NCI-H2107 (cell line): ENCODE measurements at places on chromosomes 3 and 15.

- no peak for DNase-seq
Observed at GRCh38 chr3:8845641-8846040, 76.2 kb upstream of the OXTR start.

DNA sequence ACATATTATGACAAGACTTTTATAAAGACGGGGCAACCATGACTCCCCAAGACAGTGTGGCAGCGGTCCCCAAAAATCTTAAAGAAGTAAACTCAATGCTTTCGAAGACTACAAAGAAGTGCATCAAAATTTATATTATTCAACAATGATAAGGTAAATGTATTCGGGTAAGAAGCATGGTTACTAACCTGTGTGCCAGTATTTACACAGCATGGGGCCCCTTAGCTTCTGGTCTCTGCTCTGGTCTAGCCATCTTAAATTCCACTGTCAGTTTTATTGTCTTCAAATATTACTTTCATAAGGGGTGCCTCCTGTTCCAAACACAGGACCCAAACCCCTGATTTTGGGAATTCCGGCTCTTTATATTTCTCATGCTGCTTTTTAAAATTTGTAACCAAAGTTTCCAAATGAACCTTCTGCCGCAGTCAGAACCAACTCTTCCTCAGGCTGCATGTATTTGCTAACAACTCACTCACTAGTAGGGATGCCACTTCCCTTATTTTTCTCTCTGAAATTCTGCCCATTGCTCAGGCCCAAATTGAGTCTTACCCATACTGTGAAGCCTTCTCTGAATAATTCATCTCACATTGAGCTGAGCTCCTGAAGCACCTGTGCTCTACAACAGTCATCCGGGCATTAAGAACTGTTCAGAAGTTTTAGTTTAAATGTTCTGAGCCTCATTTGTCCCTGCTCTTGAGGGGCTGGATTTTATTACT, 1.2 kb downstream of the TTC23 start:
- DNase-seq, result no peak

GRCh38 chr15:38454696-38455090, 766 bp downstream of the FAM98B start:
- no peak for DNase-seq

DNA sequence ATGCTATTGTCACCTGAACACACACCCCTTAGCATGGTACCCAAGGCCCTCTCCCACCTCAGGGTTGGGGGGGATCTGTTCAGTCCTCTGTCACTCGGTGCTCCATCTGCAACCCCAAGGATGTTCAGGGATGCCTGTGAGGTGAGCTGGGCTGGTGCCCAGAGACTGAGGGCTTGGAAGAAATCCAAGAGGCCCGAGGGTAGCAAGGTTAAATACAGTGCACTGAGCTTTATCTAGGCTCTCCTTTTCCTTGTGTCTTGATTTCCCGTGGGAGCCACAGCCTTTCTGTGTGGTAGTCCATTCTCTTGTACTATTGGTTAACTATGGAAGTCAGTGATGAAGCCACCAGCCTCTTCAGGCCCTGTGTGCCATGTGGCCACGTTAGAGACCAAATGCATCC, 18.7 kb upstream of the WNT5A start:
- DNase-seq, result no peak

DNA sequence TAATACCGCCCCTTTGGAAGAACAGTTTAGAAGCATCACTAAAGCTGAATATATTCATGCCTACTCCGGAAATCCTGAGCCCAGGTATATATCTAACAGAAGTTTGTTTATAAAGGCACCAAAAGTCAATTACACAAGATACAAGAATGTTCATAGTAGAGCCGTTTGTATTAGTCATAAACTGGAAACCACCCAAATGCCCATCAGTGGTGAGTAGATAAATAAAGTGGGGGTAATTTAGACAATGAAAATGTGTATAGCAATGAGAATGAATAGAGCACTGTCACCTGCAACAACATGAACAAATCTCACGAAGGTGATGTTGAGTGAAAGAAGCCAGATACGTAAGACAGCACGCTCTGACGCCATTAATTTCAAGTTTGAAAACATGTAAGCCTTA, 68.3 kb upstream of the GLCE start:
- DNase-seq, result no peak

GRCh38 chr15:51888593-51889195, 59.2 kb downstream of the TMOD3 start:
- no peak for DNase-seq

- no peak for DNase-seq
Observed at GRCh38 chr3:187288855-187289605, 2.5 kb downstream of the MASP1 start.

DNA sequence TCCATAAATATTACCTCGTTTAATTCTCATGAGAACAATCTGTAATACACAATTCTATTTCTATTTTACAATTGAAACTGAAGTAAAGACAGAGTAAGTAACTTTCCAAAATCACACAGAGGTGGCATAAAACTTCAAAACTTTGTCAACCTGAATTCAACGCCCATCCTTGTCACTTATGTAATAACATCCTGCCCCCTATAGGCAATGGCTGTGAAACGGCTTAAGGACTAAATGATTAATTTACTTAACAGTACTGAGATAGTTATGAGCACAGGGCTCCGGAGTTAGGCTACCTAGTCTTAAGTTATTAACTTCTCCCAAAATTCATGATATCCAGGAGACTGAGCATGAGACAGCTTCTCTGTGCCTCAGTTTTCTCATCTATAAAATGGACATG, 293.1 kb upstream of the CHRM5 start:
- DNase-seq, result no peak

DNA sequence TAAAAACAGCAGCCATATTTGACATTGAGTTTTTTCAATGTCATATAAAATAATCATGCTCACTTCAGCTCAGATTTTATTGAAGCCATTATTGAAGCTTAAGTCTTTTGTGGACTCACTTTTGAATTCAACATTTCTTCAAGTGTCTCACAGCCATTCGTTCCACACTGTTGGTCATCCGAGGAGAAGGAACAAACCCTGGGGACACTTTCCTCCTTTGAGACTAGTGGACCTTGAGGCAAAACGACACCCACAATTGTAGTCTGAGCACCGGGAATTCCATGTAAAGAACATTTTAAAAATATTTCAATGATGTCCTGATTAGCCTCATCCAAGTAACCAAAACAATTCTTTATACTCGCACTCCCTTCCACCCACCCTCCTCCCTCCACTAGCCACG, 174.7 kb downstream of the CD47 start:
- no peak for DNase-seq

GRCh38 chr15:53522991-53523390, 236.5 kb downstream of the WDR72 start:
- no peak for DNase-seq

DNA sequence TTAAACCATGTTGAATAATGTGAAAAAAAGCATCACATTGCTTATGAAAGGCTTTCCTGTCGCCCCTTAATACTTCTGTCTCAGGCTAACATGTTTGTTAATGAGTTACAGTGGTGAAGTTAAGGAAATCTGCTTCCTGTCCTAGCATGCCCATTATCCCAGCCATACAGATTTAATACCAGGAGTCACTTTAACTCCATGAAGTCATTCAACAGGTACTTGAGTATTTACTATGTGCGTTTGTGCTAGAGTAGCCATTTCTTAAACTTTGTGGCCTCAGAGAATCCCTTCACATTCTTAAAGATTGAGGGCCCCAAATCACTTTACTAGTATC, 10.1 kb upstream of the SETD5 start:
- DNase-seq, result no peak

DNA sequence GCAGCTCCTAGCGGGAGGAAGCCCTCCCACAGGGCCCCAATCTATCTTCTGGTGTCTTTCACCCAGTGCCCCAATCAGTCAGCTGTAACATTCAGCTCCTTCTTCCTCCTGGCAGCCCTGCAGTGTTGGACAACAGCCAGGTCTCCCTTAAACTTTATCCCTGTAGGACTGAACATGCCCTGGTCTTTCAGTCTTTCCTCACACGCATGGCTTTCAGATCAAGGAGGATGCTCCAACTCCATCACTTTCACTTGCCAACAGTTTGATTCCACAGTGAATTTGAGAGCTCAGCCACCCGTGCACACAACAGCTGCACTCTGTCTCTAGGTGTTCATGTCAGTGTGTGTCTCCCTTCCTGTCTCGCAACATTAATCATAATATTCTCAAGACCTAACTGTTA, 28.5 kb upstream of the LRRC34 start:
- DNase-seq, result no peak

DNA sequence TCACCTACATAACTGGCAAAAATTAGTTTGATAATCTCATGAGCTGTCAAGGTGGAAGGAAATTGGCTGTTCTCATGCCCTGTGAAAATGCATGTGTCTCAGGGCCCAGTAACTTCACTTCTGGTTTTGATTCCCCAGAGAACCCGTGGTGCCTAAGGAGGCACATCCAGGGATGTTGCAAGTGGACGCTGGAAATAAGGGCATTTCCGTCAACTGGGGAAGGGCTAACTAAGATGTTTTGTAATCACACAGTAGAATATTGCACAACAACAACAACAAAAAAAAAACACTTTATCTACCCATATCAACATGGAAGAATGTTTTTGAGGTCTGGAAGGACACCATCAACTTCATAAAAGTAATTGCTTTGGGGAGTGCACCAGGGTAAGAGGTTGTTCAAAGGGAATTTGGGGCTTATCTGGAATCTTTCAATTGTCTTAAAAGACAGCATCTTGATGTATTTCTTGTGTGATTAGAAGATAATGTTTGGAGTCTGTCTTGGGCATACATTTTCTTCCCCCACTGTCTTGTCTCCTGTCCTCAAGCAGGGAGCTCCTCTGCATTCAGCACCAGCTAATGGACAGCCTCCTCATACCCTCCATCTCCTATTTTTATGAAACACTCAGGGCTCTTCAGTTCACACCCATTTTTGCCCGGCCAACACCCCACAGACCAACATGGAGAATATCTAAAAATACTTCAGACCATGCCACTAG, 37.2 kb upstream of the PRR20G start:
- no peak for DNase-seq

- DNase-seq, result no peak
Observed at GRCh38 chr15:56383010-56383409, 17.8 kb downstream of the TEX9 start.

GRCh38 chr3:143612541-143612940, 235.7 kb downstream of the SLC9A9 start:
- DNase-seq, result no peak

GRCh38 chr3:32383136-32383711, 8.4 kb upstream of the CMTM7 start:
- no peak for DNase-seq

DNA sequence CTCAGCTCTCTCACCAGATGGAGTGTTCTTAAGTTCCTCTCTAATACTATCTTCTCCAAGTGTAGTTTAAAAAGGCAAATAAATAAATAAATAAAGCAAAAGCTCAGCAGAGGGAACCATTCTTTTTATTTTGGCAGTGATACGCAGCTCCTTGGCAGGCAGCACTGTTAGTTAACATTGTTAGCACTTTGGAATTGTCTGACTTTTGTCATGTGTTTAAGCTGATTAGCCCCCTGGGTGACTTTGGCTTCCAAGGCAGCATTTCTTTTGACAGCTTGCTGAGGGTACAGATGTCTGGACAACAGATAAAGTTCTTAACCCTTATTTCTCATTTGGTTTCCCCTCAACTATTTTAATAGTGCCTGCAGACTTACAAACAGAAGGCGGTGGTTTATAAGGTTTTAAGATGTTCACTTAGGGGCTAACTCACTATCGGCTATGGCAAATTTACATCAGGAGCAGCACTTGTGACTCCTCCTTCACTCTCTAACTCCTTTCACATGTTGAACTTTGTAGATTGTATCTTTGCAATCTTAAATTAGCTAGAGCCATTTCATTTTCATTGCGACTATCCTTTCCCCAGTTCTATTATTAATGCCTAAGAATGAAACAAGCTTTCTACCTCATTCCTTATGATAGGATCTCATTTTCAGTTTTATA, 213.4 kb downstream of the ZBBX start:
- DNase-seq, result no peak

GRCh38 chr15:31228980-31229826, 97.4 kb upstream of the KLF13 start:
- no peak for DNase-seq

GRCh38 chr15:72382146-72382545, 6.3 kb upstream of the HEXA start:
- DNase-seq, result no peak

GRCh38 chr15:60647246-60647645, 168.3 kb upstream of the ICE2 start:
- no peak for DNase-seq

- no peak for DNase-seq
Observed at GRCh38 chr3:184546252-184546651, 15.3 kb upstream of the EPHB3 start.

- DNase-seq, result peak; percentile 50
Observed at GRCh38 chr3:73255609-73256029, 194.2 kb downstream of the EBLN2 start.

DNA sequence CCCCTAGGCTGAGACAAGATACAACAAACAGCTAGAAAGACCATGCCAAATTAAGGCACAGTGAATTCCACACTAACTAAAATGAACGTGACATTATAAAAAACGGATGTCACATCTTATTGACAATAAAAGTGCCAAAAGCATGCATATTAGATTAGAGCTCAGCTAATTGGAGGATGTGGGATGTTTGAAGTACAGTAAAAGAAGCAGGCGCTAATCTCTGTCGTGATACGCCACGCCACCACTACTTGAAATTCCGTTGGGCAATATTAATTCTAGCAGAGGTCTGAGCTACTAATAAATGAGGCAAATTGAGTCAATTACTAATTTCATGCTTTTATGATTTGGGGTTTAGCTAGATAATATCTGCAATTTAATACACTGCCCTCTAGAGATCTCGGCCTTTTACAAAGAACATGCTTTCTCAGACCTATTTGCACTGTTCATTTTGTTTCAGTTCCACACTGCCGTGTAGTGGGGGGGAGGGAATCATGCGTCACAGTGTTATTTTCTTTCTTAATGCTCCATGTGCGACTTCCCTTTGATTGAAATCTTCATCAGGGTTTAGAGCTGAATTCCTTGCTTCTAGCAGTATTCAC, 52.9 kb upstream of the ROBO2 start:
- no peak for DNase-seq

DNA sequence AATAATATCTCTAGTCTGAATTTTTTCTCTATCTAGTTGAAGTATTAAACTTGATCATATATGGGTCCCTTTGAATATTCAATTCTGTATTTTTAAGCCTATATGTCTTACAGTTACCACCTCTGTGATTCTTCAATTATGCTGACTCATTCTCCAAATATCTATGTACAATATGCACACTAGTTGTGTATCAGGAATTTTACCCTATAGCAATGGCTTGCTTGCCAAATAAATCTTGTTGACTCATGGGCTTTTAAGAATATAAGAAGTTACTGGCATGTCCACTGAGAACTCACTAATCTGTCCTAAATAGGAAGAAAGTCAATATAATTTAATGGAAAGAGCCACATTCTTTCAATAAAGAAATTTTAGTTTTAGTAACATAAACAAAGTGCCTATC, 656.3 kb downstream of the RBMS3 start:
- DNase-seq, result no peak
